ENCODE measurements at places on chromosomes 11 and 22.

- no peak for DNase-seq
Measured at GRCh38 chr11:44923115-44923514, 27.6 kb downstream of the TP53I11 start.

- DNase-seq = no peak
Measured at GRCh38 chr11:34988294-34989255, 72.2 kb downstream of the PDHX start.

- DNase-seq = no peak
Measured at GRCh38 chr11:102456381-102456780, 3.8 kb upstream of the TMEM123 start.

GRCh38 chr11:124346311-124346955, 26.4 kb upstream of the OR8D2 start:
- DNase-seq = no peak

DNA sequence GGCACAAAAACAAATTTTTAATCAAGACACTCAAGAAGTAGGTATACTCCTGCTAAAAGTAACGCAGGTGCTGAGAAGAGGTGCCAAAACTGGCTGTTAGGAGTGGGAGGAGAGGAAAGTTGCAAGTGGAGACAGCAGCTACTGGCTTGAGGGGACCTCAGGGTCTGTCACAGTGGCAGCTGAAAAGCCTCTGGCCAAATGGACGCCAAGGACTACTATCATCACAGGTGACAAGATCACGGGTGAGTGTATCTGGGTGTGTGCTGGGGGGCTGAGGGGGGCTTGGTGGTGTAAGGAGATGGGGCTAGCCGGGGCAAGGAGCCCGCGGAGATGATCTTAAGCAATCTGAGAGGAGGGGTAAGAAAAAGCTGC, 687 bp downstream of the ZNF202 start:
- DNase-seq = no peak

DNA sequence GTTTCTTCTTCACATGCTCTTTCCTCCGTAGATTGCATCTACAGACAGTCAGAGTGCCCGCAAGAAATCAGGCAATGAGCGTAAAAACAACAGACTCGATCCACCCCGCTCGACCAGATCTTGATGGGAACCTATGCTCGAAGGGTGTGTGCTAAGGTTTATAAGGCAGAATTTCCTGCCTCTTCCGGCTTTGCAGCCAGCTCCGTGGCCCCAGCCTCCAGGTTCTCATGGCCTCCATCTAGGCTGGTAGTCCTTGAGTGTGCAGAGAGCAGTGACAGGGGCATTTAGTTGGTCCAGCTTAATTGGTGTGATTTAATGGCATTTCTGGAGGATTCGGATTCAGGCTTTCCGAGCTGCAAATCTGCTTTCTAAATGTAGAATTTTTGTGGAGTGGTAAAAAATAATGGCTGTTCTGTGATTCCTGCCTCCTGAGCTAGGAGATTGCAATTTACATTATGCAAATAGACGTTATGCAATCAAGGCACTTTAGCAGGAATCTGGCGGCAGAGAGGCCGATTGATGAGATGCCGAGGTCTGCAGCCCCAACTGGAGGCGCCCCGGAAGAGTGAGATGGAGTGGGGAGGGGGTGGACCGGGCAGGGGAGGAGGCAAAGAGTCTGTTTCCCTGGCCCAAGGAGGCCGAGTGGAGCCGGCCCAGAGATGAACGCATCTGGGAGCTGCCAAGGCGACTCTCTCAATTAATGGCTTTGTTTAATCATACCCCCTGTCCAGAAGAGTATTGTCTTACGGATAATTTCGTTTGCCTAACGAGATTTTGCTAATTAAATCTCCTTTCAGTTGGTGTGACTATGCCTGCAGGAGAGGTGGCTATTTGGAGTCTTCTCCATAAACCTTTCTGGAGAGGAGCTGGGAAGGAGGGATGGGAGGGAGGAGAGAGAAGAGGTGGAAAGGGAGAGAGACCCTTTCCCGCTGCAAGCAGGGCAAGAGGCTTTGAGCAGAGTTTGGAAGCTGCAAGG, 75.3 kb downstream of the PKNOX2 start:
- no peak for DNase-seq

DNA sequence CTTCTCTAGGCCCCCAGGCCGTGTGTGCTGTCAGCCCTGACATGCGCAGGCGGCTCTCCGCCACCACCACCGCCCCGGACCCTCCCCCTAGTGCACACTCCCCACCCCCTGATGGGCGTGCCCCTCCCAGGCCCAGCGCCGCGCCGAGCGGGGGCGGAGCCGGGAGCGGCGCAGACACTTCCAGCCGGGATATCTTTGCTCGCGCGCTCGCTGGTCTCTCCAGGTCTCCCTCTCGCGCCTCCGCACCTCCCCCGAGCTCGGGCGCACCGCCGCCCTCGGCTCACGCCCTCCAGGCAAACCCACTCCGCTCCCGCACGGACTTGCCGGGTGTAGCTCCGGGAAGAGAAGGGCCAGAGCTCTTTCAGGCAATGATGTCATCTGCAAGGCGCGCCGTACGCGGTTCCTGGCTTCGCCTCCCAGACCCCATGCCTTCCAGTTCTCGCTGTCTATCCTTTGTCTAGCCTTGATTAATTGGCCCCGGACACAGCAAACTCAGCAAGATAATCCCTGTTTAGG, at the start of gene SCN3B:
Gene SCN3B (minus strand): TSS at position 59 of the 516 bp plus-strand sequence. CDS start 823 bp downstream, outside the sequence.
- no peak for DNase-seq

DNA sequence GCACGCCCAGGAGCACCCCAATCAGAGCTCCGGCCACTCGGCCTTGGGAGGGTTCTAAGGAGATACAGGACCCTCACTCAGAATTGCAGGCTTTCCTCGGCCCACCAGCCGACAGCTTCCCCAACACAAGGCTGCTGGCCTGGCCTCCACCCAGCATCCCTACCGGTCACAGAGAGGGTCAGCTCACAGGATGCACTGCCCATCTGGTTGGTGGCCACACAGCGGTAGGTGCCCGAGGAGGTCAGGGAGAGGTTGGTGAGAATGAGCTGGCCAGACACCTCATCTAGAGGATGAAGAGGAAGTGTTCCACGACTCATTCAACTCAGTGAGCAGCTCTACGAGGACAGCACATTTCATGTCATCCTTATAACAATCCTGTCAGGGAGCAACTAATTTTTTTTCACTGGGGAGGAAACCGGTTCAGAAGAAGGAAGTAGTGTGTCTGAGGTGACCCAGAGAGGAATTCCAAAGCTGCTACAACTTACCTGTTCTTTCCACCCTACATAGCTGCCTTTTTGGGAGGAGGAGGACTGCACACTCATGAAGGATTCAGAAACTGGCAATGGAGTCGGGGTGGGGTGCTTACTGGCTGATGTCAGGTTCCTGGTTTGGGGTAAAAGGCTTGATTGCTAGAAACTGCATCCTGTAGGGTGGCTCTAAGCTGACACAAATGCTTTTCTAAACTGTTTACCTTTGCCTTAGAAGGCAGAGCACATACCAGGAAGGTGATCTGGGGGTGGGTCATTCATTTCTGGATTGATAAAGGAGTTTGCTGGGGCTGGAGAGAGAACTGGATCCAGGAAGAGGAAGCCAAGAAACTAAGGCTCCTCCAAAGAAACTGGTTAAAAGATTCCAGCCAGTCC, 3.3 kb downstream of the VSIG2 start:
- no peak for DNase-seq

GRCh38 chr11:73189723-73190556, 28.1 kb upstream of the P2RY2 start:
- DNase-seq = no peak

DNA sequence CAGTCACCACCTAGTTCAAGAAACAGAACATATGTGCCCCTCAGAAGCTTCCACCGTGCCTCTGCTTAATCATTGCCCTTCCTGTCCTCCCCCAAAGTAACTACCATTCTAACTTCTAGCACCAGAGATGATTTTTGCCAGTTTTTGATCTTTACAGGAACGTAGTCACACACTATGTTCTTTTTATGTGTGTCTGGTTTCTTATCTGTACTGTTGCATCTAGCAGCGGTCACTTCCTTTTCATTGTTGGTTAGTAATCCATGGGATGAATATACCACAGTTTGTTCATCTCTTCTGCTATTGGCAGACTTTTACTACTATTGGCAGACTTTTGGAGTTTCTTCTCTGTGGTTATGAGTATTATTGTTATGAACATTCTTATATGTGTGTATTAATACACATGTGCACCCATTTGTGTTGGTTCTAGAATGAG, 34.6 kb downstream of the SPECC1L start:
- no peak for DNase-seq

- peak; percentile 98 for DNase-seq
Measured at GRCh38 chr22:50525104-50525857, at the start of gene SCO2. SCO2 (minus strand) TSS chr22:50525598; CDS start chr22:50524411, 1,187 bp downstream.

DNA sequence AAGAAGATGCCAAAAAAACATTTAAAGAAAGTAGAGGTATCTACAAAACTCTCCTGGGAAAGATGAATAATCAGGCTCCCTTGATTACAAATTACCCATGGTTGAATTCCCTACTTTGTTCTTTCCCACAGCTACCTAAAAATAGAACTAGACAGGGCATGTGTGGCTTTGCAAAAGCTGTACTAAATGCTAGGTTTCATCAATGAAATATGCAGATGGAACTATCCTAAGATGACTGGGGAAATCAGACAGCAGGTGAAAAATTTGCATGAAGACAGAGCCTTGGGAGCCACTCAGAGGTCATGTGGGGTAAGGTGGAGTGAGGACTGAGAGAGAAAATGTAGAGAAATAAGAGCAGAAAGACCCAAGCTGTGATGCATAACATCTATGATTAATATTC, 14.7 kb downstream of the LAYN start:
- no peak for DNase-seq
